Hepatocyte (in vitro differentiated cells): ENCODE measurements at places on chromosomes 4 and X.

DNA sequence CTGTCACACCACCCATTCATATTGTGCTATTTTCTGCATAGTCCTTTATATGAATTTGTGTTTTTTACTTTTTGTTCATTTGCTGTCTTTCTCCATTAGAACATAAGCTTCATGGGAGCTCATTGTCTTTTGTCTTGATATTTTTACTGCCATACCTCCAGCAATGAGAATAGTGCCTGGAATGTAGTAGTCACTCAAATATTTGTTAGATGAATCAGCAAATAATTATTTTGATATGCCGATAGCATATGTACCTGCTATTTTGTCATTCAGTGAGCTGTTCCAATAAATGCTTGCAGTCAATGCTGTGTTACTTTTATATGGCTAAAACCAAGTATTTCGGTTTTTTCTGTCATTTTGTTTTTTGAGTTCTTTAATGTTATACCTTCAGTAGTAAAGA lies 43.5 kb upstream of the SLC25A31 start:
- no peak for DNase-seq

- no peak for DNase-seq
These were observed 12.3 kb upstream of the DDX53 start for GRCh38 chrX:22987452-22987851.

DNA sequence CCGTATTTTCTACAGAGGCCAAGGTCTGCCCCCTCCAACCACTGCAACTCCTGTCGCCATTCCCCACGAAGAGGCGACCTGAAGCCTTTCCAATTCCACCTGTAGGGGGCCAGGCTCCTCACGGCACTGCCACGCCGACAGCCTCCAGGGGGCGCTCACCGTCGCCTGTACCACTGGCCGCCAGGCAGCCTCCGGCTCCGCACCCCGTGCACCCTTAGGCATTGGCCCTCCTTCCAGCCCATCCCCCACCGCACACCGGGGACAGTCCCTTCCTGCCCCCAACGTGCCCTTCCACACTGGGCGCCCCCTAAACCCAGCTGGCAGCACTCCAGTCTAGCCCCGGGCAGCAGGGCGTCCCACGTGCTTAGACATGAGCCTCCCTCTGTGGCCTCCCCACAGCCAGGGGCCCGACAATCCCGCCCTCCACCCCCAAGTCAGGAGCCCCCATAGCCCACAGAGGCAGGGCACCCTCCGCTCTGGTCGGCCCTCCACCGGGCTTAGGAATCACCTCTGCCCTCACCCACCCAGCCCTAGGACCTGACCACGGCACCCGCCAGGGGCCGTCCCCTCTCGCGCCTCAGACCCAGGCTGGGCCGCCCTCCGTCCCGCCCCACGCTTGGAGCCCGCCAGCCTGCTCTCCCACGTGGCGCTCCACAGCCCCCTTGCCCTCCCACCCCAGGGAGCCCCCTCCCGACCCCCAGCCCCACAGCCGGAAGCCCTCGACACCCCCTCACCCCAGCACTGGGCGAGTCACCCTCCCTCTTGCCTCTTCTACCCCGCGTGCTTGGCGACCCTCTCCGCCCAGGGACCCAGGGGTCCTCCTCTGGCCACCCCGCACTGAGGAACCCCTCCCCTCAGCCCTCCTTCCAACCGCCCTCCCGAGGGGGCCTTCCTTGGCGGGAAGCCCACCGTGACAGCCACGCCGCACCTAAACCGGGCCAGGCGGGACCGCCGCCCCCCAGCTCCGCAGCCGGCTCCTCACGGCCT lies 711 bp downstream of the PNMA6E start:
- DNase-seq = no peak

DNA sequence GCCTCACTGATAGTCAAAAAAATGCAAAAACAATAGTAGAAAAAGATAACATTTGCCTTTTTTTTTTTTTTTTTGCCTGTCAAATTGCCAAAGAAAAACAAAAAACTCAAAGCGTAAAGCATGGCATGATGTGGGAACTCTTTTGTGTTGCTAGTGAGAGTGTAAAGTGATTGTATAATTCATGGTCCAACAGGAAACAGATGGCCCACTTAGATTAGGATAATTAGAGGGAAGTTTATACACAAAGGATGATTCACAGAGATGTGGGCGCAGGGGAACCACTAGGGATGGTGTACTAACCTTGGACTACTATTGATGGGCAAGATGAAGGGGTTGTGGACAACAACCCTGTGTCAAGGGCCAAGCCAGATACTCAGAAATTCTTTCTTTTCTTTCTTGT lies 16.4 kb downstream of the MCUB start:
- DNase-seq = no peak

DNA sequence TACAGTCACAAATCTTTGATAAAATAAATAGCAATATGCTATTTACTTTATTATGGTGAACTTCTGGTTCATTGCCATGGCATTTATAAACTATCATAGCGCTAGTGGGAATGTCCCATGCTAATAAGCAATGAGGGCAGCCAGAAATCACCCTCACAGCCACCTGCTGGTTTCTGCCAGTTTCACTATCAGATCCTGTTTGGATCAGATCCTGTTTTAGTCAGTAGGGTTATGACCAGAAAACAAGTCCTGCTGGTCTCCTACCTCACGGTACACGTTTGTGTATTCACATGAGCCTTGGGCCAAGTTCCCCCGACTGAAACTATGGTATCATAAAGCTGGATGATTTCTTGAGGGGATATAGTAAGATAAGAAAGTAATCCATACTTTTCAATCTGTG lies 17.7 kb downstream of the FOXR2 start:
- no peak for DNase-seq

GRCh38 chr4:4541040-4541631 lies 712 bp downstream of the STX18 start:
- peak; percentile 46 for DNase-seq

- DNase-seq = no peak
These were observed 99.5 kb downstream of the FRMPD4 start for GRCh38 chrX:12237771-12238170.

GRCh38 chr4:1731180-1731579 lies 9.9 kb downstream of the TACC3 start:
- no peak for DNase-seq

DNA sequence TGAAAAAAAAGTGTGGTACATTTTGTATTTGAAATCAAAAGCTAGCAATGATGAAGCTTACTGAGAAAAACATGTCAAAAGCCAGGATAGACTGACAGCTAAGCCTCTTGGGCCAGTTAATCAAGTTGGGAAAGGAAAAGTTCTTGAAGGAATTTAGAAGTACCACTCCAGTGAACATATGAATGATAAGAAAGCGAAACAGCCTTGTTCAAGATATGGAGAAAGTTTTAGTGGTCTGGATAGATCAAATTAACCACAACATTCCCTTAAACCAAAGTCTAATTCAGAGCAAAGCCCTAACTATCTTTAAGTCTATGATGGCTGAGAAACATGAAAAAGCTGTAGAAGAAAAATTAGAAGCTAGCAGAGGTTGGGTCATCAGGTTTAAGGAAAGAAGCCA lies 268.3 kb downstream of the PDHA2 start:
- no peak for DNase-seq

- no peak for DNase-seq
These were observed 15.0 kb downstream of the SRPX2 start for GRCh38 chrX:100658941-100659381.

DNA sequence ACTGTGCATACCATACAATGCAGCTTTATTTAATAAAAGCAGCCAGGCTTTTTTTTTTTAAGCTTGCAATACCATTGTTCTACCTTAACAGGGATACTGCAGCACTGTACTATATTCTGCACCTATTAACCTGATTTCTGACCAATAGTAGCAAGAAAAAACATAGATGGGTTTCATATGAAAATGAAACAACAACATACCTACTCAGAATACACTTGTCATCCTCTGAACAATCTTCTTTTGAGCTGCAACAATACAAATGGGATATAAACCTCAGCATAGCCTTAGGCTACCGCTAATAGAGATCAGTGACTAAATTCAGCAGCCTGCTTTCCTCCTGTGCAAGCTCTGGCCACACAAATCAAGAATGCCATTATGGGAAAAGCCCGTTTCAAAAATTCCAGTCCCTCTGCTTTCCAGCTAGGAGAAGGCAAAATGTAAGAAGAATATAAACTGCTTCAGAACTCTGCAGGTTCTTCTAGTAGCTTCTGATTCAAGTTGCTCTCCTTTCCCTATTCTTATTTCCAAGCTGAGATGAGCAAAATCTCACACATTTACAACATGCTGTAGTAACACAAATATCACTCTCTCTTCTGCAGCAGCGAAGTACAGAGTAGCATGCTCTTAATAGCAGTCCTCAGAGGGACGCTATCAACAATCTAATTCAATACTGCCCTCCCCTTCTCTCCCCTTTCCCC lies 143.4 kb downstream of the KLHL13 start:
- no peak for DNase-seq

- no peak for DNase-seq
These were observed 37.9 kb upstream of the RAP2C start for GRCh38 chrX:132257116-132257515.

GRCh38 chr4:90474484-90474883 lies 347.3 kb downstream of the CCSER1 start:
- no peak for DNase-seq

- DNase-seq = no peak
These were observed 17.2 kb downstream of the RHOH start for GRCh38 chr4:40214038-40214437.

GRCh38 chrX:12804655-12805054 lies 13.4 kb downstream of the PRPS2 start:
- DNase-seq = no peak

GRCh38 chr4:78293821-78294301 lies 236.7 kb downstream of the FRAS1 start:
- DNase-seq = no peak

DNA sequence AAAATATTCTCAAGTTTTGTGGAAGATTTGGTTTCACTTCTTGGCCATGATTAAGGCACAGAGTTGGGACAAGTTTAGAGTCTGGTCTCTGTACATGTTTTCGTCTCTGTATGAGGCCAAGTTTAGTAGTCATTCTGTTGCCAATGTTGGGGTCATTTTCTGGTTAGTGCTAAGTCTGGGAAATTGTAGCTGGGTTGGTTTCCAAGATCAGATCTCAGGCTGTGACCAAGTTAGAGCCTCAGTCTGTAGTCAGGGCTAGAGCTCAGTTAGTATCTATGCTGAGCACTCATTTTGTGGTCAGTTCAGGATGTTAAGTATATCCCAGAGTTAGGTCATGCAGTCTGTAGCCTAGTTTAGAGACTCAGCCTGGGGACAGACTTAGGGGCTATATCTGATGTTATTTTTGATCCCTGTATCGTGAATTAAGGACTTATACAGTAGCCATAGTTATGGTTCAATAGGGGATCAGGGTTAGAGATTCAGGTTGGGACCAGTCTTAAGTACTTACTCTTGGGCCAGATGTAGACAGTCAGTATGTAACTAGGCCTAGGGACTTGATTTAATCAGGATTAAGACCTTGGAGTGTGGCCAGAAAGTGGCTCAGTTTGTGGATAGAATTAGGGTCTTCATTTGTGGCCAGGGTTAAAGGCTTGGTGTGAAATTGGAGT lies 6.6 kb upstream of the ENOX2 start:
- DNase-seq = no peak

- DNase-seq = peak; percentile 57
These were observed 275.5 kb downstream of the PPARGC1A start for GRCh38 chr4:23614284-23614892.

DNA sequence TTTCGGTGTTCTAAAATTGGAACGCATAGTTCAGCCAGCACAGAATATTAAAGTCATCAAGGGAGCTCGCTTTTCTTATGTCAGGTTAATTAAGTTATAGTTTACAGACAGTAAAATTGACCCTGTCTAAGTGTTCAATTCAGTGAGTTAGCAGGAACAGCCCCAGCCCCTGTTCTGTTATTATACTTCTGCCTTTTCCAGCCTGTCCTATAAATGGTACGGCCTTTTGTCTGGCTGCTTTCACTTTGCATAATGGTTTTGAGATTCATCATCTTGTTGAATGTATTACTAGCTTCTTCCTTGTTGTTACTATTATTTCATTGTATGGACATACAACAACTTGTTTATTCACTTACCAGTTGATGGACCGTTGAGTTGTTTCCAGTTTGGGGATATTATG lies 9.5 kb downstream of the CXCL13 start:
- DNase-seq = no peak

- no peak for DNase-seq
These were observed 178.9 kb downstream of the MID1 start for GRCh38 chrX:10441464-10441863.

DNA sequence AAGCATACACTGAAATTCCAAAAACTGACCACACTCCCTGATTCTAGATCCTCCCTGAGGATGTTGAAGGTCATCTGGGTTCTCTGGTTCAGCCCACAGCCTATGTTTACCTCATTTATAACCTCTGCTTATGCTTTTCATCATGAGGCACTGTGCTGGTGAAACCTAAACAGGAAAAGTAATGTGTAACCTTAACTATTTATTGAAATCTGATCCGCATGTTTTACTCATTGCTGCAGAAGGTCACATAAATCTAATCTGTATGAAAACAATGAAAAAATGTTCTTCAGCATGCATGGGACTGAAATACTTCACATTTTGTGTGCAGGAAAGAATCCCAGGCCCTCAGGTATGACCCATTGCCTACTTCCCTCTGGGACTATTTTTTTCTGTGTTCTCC lies 30.3 kb downstream of the UCHL1 start:
- DNase-seq = no peak

- DNase-seq = no peak
These were observed 931.1 kb upstream of the TENM3 start for GRCh38 chr4:181312066-181312465.

DNA sequence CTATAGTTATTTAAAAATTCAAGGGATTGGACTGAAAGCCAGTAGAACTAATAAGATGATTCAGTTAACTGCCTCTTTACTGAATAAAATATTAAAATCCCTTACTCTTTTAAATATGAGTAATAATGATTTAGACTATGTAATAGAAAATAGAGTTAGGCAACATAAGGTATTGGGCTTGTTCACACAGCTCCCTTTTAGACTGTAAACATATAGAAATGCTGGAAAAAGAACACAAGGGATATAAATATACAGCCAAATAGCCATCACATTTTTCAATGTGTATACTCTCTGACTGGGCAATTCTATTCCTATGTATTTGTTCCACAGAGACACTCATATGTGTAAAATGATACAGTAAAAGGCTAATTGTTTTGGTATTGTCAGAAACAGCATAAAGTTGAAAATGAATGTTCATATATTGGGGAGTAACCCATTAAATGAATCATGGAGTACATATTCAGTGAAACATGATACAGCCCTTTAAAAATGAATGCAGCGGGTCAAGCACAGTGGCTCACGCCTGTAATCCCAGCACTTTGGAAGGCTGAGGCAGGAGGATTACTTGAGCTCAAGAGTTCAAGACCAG lies 129.8 kb downstream of the TBC1D19 start:
- DNase-seq = no peak

- no peak for DNase-seq
These were observed 261.5 kb upstream of the IGFBP7 start for GRCh38 chr4:57371671-57372070.

- no peak for DNase-seq
These were observed 99.7 kb downstream of the CT47B1 start for GRCh38 chrX:120775959-120776358.

- peak; percentile 68 for DNase-seq
These were observed 24.1 kb downstream of the ZCCHC12 start for GRCh38 chrX:118847676-118848075.

DNA sequence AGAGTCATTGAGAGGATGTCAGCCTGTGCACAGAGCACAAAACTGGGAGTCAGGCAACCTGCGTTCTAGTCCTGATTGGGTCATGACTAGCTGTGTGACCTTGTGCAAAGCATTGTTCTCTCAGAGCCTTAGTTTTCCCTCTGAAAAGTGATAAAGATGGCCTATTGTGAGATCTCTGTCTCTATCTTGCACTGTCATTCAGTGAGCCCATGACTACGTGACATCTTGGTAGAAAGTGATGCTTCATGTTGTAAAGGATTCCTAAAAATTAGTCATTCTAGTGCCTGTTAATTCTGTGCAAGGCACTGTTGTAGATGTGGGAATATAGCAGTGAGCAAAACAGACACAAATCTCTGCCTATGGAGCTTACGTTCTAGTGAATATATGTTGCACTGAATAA lies 2.5 kb downstream of the PGRMC1 start:
- no peak for DNase-seq
